ENCODE measurements at places on chromosomes 2 and 18. TPM values are rescaled to one million over a fixed set of nuclear protein-coding genes. Genes with fewer than 3 reads are reported as not detected.

The MALT1 gene
- 23.5 TPM for total RNA-seq

The CHST9 gene
- total RNA-seq = 2.4 TPM

The CHPF gene
- 49.2 TPM for total RNA-seq

The CD207 gene
- total RNA-seq = 1.7 TPM

The PRSS56 gene
- total RNA-seq = not detected

The SERPINB12 gene
- total RNA-seq = not detected

The MC2R gene
- 0.17 TPM for total RNA-seq

The GPR39 gene
- not detected for total RNA-seq

DNA sequence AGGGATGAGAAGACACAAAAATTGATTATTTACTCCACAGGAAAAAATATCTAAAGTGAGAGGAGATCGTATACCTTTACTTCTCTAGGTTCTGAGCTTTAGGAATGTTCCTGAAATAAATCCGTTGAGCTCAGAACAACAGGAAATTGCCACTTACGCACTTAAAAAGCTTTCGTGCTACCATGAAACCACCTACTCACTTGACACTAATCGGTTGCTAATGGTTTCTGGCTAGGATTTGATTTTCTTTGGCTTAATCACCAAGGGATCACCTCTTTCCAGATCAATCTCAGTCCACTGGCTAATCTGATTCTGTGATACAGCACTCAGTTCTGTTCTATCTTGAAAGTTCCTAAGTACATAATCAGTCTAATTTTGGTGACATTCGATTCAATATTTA is 419.6 kb downstream of the DLGAP1 start:
- no peaks in the 10 kb centered on the region for H3K4me1 ChIP-seq
- no peak overlapping the region for H3K4me3 ChIP-seq
- no peak overlapping the region for H3K27ac ChIP-seq
- no peak for DNase-seq
- H3K36me3 ChIP-seq = no peaks in the 10 kb centered on the region

DNA sequence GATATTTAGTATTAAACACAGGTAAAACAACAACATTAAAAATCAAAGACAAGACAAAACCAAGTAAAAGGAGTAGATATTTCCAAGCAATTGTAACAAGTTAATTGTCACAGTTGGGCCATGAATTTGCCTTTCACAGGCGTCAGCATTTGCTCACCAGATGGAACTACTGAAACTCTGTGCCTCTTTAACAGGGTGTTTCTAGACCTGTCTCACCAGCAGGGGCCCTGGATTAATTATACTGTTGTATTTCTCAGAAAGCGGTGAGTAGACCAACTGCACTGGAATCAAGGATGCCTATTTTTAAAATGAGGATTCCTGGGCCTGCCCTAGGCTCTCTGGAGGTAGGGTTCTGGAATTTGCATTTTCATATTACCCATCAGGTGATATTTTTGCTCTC is 92.6 kb downstream of the UPP2 start:
- H3K4me3 ChIP-seq = no peak overlapping the region
- no peak for DNase-seq
- H3K27ac ChIP-seq = no peak overlapping the region
- peaks cover 14% of the 10 kb centered on the region for H3K4me1 ChIP-seq

GRCh38 chr2:50641633-50642032 is 390.3 kb downstream of the NRXN1 start:
- no peaks in the 10 kb centered on the region for H3K27me3 ChIP-seq
- no peaks in the 10 kb centered on the region for H3K4me1 ChIP-seq
- H3K4me3 ChIP-seq = no peak overlapping the region
- H3K36me3 ChIP-seq = no peaks in the 10 kb centered on the region
- no peak overlapping the region for H3K27ac ChIP-seq

DNA sequence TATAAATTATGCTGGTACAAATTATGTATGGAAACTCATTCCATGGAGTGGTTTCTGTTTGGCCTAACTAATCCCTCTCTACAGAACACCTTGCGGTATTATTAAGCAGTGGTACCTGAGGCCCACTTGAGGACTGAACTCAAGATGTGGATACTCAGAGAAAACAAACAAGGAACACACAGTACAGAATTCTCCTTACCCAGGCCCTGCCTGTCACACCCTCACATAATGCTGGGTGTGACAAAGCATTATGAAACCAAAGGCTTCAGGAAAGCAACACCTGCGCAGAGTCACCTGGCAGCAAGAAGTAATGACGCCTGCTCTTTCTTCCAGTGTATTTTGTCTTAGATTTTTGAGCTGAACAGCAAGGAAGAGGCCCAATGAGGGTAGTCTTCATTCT is 264.7 kb downstream of the PAX3 start:
- no peak overlapping the region for H3K27ac ChIP-seq
- no peaks in the 10 kb centered on the region for H3K4me1 ChIP-seq
- no peaks in the 10 kb centered on the region for H3K36me3 ChIP-seq
- no peaks in the 10 kb centered on the region for H3K27me3 ChIP-seq

GRCh38 chr2:56217106-56217505 is 33.3 kb downstream of the CCDC85A start:
- no peaks in the 10 kb centered on the region for H3K36me3 ChIP-seq
- no peak for DNase-seq
- H3K27me3 ChIP-seq = no peaks in the 10 kb centered on the region
- H3K4me1 ChIP-seq = no peaks in the 10 kb centered on the region
- H3K27ac ChIP-seq = no peak overlapping the region

DNA sequence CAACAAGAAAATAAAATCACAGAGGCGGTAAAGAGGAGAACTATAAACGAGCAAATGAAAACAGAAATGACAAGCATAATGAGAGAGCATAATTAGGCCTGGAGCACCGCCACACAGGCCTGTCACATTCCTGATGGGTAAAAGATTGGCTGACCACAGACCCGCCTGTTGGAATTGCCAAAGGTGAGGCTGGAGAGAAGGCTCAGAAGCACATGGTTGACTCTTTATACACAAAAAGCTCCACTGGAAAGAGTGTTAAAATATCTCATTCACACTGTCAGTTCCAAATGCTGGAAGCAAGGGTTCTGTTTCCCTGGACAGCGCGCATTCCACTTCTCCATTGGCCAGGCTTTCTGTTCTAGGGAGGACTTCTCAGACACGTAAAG is 5.9 kb upstream of the LGALSL start:
- H3K36me3 ChIP-seq = no peaks in the 10 kb centered on the region
- H3K4me1 ChIP-seq = peaks cover 17% of the 10 kb centered on the region
- DNase-seq = peak; percentile 55
- no peak overlapping the region for H3K4me3 ChIP-seq
- no peaks in the 10 kb centered on the region for H3K27me3 ChIP-seq

- H3K27me3 ChIP-seq = no peaks in the 10 kb centered on the region
- peaks cover 4% of the 10 kb centered on the region for H3K4me1 ChIP-seq
- no peaks in the 10 kb centered on the region for H3K36me3 ChIP-seq
- no peak overlapping the region for H3K27ac ChIP-seq
Measured at GRCh38 chr18:33870059-33870458, 292.0 kb downstream of the ASXL3 start.

GRCh38 chr2:71813315-71813714 is 334.3 kb downstream of the CYP26B1 start:
- no peaks in the 10 kb centered on the region for H3K36me3 ChIP-seq
- no peak overlapping the region for H3K27ac ChIP-seq
- no peak overlapping the region for H3K4me3 ChIP-seq
- no peaks in the 10 kb centered on the region for H3K4me1 ChIP-seq
- H3K27me3 ChIP-seq = no peaks in the 10 kb centered on the region

- H3K4me1 ChIP-seq = no peaks in the 10 kb centered on the region
- H3K36me3 ChIP-seq = no peaks in the 10 kb centered on the region
- H3K27me3 ChIP-seq = no peaks in the 10 kb centered on the region
- DNase-seq = no peak
Measured at GRCh38 chr2:195903956-195904355, 164.7 kb downstream of the DNAH7 start.

DNA sequence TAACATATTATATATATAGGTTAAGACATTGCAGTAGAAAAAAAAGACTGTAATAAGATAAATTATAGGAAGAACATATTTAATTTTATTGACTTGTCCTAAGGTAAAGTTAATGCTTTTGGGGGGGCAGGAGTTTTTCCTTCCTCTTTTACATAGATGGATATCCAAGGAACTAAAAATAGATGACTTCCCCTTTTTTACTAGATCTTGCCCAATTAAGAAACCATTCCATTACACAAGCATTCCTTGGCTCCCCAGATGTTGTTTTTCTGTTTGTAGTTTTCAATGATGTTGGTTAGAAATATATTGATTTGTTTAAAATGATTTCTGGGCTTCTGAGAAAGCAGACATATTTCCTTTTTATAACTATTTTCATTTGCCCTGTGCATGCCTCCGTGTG is 22.4 kb upstream of the PMAIP1 start:
- H3K27me3 ChIP-seq = no peaks in the 10 kb centered on the region
- H3K36me3 ChIP-seq = no peaks in the 10 kb centered on the region
- H3K4me3 ChIP-seq = no peak overlapping the region
- no peak for DNase-seq
- no peaks in the 10 kb centered on the region for H3K4me1 ChIP-seq
- no peak overlapping the region for H3K27ac ChIP-seq

- no peaks in the 10 kb centered on the region for H3K36me3 ChIP-seq
- no peak overlapping the region for H3K27ac ChIP-seq
- H3K4me3 ChIP-seq = no peak overlapping the region
- H3K4me1 ChIP-seq = no peaks in the 10 kb centered on the region
- no peaks in the 10 kb centered on the region for H3K27me3 ChIP-seq
- DNase-seq = no peak
Measured at GRCh38 chr2:162198239-162198638, 45.0 kb downstream of the FAP start.

DNA sequence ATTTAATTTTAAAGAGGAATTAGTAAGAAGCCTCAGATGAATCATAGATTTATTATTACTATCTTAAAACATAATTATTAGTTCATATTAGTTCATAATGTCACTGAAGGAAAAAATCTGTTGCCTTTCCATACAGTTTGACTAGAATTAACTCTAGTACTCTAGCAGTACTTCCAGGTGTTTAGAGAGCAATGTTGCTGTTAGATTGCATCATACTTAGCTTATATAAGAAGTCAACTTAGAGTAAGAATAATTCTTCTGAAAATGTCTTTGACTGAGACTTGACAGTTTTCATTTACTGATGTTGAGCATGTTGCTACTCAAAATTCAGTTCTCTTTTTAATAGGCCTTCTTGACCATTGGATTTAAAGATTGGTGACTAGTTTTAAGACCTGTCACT is 4.7 kb downstream of the RAB3GAP1 start:
- no peaks in the 10 kb centered on the region for H3K36me3 ChIP-seq
- no peak for DNase-seq
- H3K4me1 ChIP-seq = peaks cover 49% of the 10 kb centered on the region
- H3K27ac ChIP-seq = no peak overlapping the region
- no peak overlapping the region for H3K4me3 ChIP-seq
